LHCN-M2 (cell line): ENCODE measurements at places on chromosomes 7 and 10. TPM values are rescaled to one million over a fixed set of nuclear protein-coding genes. Genes with fewer than 3 reads are reported as not detected.

DNA sequence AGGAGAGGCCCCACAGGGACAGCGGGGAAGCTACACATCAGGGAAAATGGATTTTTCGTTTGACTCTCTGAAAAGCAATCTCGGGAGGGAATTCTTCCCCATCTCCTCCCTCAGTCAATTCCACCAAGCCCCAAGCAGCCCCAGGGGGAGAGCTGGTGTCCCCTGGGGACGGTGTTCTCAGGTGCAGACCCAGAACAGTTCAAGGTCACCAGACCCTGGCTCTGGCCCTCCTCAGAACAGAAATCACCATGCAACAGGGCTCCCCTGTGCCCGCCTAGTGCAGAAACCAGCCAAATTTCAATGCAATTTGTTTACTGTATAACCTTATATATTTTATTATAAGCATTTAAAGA lies 34.1 kb downstream of the GSDME start:
- no peak for DNase-seq

The MCM10 gene
- 26.1 and 29.6 TPM in 2 replicates for total RNA-seq

The DYDC2 gene
- total RNA-seq: not detected in 2 replicates

GRCh38 chr10:29472301-29473086 lies 162.3 kb downstream of the SVIL start:
- DNase-seq: no peak

- peak; percentile 56 for DNase-seq
Measured at GRCh38 chr10:115001506-115002381, 63.7 kb downstream of the TRUB1 start.
